ENCODE measurements at places on chromosomes 5 and 9.

GRCh38 chr9:4301971-4302427, 2.1 kb upstream of the GLIS3 start:
- DNase-seq = no peak

GRCh38 chr9:89183146-89183545, 4.5 kb upstream of the SHC3 start:
- DNase-seq = no peak

DNA sequence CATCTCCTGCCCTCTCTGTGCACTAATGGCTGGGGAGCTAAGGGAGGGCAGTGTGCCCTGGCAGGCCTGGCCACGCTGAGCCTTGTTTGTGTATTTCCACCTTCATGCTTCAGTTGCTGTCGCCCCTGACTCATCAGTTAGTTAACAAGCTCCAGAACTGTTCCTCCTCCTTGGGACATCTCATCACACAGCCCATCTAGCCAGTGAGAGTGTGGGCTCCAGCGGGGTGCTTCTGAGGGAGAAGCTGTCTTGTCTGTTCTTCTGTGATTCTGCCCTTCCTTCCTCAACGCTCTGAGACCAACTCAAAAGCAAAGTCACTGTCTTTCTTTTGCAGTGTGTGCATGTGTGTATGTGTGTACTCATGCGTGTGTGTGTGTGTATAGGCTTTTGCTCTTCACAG, 58.3 kb upstream of the CPEB4 start:
- DNase-seq = no peak

DNA sequence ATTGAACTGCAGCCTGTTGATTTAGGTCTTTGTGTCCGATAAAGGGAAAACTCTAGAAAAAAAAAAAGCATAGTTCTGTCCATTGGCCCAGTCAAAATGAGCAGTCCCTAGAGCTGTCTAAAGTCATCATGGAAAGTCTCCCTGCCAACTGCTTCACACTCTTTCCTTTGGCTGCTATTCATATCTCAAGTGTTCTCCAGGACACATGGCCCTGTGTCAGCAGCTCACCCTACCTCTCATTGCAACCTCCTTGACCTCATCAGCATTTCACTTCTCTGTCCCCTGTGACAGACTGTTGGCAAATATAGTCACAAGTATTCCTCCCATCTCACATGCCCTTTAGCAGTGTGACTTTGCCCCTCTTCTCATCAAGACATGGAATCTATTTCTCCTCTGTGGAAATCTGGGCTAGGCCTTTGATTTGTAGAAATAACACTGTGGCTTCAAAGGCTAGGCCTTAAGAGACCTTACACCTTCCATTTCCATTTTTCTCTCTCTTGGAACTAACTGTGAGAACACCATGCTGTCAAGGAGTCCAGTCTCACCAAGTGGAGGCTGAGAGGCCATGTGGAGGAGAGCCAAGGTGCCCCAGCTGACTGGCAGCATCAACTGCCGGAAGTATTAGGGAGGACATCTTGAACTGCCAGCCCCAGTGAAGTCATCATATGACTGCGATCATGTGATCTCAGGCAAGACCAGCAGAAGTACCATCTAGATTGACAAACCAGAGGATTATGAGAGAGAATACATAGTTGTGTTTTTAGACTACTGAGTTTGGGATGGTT, 149.4 kb upstream of the TARS1 start:
- DNase-seq = no peak

DNA sequence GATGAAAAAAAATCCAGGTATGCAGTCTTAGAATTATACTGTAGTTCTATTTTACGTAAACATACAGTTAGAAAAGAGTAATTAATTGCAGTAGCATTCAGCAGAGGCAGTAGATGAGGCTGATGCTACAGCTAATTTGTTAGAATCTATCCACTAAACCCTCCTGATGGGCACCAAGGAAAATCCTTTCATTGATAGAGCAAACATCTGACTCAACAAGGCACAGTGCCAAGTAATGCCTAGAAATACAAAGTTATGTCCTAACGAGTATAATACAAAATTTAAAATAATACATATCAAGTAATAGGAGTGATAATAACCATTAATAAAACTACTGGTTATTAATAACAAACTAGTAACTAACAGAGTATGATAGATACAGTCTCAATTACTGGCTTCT, 9.0 kb downstream of the MOCS2 start:
- no peak for DNase-seq

DNA sequence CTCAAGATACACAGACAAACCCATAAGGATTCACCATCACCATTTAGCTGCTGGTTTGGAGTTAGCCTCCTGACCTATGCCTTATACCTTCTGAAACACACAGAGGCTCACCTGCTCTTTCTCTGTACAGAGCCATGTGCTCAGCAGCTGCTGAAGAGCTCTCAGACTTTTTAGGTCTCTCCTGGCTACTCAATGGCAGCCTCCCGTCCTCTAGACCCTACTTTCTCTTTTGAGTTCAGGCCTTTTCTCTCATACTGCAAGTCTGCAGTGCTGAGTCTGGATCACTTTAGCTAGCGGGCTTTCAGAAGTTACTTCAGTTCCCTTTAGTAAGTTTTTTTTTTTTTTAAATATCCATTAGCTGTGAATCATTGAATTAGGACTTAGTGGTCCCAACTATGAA, 25.7 kb downstream of the LVRN start:
- no peak for DNase-seq

DNA sequence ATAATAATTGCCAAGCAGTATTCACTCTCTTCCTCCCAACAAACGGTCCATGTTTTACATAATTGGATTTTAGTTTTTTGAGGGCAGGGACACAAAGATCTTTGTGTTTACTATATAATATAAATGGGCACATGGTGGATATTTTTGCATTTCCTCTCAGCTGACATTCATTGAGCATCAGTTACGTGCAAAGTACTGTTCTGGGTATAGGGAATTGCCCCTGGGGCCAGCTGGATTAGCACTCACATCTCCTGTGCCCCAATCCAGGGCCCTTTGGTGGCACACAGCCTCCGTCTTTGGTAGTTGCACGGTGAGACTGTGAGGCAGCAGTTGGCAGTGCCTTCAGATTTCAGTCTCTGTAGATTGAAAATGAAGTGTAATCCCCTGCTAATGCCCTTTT, 1.6 kb downstream of the TDRD7 start:
- DNase-seq = no peak

All from activated T-cell treated with anti-CD3 and anti-CD28 coated beads for 1 hour (primary cell).